ENCODE measurements at places on chromosomes 13 and 19. TPM values are rescaled to one million over a fixed set of nuclear protein-coding genes. Genes with fewer than 3 reads are reported as not detected.

DNA sequence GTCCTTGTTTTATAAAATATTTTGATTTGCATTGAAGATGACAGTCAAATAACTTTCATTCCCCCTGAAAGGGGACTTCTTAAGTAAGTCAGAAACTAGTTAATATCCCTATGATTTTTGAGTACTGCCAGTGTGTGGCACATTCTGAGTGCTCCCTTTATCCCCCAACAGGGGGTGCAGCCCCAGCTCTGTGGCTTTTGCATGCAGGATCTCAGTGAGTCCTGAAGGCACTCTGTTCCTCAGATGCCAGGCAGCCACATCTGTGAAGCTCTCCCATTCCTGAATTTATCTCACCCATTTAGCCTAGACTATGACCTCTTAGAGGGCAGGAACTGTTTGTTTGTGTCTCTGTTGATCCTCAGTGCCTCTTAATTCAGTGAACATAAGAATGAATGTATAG lies 123.1 kb downstream of the CDK8 start:
- H3K27me3 ChIP-seq = no peaks in the 10 kb centered on the region
- H3K27ac ChIP-seq = no peak overlapping the region
- H3K36me3 ChIP-seq = peaks cover 4% of the 10 kb centered on the region
- peak; percentile 42 for DNase-seq
- peaks cover 4% of the 10 kb centered on the region for H3K4me1 ChIP-seq

GRCh38 chr19:47186446-47187334 lies 44.3 kb downstream of the BBC3 start:
- no peak overlapping the region for H3K27ac ChIP-seq
- no peak overlapping the region for H3K4me3 ChIP-seq
- no peaks in the 10 kb centered on the region for H3K27me3 ChIP-seq
- H3K4me1 ChIP-seq = peaks cover 6% of the 10 kb centered on the region
- DNase-seq = no peak

The CCDC70 gene
- not detected for total RNA-seq

- no peaks in the 10 kb centered on the region for H3K27me3 ChIP-seq
- peaks cover 6% of the 10 kb centered on the region for H3K4me1 ChIP-seq
- peaks cover 7% of the 10 kb centered on the region for H3K36me3 ChIP-seq
- no peak overlapping the region for H3K27ac ChIP-seq
Observed at GRCh38 chr19:41912899-41913537, 15.2 kb downstream of the ERFL start.

The RPL21 gene
- total RNA-seq = 1,479 TPM
